ENCODE measurements at places on chromosomes 12 and 14.

DNA sequence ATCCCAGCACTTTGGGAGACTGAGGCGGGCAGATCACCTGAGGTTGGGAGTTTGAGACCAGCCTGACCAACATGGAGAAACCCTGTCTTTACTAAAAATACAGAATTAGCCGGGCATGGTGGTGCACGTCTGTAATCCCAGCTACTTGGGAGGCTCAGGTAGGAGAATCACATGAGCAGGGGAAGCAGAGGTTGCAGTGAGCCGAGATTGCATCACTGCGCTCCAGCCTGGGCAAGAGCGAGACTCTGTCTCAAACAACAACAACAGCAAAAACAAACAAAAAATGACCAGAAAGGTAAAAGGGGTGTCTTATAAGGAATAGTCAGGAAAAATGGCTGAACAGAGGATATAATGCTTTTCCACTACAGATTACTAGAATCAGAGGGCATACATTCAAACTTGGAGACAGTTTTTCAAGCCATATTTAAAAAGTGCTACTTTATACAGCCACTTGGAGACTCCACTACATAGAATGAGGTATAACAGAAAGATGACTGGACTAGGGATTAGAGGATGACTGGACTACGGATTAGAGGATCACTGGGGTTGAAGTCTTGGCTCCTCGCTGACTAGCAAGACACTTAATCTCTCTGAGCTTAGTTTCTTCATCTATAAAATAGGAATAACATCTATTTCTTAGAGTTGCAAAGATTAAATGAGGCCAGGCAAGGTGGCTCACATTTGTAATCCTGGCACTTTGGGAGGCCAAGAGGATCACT, 4.9 kb upstream of the CS start:
- DNase-seq = no peak

DNA sequence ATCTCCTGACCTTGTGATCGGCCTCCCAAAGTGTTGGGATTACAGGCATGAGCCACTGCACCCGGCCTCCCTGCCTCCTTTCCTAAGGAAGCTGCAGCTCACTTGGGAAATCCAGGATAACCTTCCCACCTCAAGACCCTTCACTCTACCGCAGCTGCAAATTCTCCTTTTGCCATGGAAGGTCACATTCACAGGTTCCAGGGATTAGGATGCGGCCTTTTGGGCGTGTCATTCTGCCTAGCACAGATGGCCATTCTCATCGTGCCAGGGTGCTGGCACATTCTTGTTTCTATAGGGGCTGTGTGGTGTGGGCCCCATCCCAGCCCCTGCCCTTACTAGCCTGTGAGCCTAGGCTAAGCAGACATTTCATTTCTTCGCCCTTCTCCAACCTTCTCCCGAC, 219.9 kb downstream of the CHST11 start:
- DNase-seq = no peak

DNA sequence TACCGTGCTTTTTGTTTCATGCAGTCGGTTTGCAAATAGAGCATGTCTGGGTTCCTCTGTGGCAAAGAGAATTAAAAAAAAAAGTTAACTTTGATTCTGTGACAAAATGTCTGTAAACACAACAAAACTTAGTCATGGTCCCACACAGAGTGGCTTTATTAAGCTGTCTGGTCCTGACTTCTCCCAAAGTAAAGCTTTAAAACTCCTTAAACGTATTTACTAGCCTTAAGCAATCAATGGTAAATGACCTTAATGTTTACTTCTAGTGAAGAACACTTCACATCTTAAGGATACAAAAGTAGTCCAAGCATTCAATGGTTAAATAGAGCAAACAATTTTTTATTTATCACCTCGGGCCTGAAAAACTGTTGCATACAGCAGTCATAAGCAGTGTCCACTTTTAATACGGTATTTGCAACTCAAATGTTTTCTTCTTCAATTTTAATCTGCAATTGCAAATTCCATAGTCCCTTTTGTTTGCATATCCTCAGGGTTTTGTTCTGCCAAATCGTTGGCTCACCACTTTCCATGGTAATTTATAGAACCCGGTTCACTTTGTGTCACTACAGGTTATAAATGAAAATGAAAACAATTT, 453.0 kb upstream of the MIS18BP1 start:
- no peak for DNase-seq

- no peak for DNase-seq
Observed at GRCh38 chr12:57334219-57334618, 83.2 kb upstream of the STAC3 start.

DNA sequence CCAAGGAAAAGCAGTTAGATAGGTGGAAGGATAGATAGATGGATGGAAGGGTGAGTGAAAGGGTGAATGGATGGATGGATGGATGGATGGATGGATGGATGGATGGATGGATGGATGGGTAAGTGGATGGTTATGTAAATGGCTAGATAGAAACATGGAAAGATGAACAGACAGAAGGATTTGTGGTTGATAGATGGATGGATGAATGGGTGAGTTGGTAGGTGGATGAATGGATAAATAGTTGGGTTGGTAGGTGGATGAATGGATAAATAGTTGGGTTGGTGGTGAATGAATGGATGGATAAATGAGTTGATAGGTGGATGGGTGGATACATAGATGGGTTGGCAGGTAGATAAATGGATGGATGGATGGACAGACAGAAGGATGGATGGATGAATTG, 30.3 kb upstream of the FAM222A start:
- DNase-seq = no peak

- no peak for DNase-seq
Observed at GRCh38 chr12:102609996-102610395, 129.6 kb upstream of the IGF1 start.

DNA sequence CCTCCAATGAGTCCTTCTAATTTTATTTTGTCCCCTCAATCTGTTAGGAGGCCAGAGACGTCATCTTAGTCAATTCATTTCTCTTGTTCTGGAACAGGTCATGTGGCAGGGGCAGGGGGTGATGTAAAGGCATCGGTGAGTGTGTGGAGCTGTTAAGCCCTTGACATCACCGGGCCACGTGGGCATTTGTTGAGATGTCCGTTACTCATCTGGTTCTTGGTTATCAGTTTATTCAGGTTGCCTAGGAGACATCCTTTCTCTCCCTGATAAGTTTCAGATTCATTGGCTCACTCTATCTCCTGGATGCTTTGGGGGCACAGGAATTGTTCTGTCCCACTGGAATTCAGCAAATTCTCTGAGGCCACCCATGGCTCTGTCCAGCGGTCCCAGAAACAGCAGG, 33.6 kb upstream of the SEL1L start:
- no peak for DNase-seq

GRCh38 chr14:104698688-104699425, 9.4 kb downstream of the INF2 start:
- no peak for DNase-seq

GRCh38 chr14:37230551-37231194, 32.9 kb downstream of the MIPOL1 start:
- no peak for DNase-seq

Measured in bone marrow (tissue), 2 donors.